Left ventricle myocardium inferior (tissue), 1 donor: ENCODE measurements at places on chromosomes 13 and 19.

- H3K36me3 ChIP-seq: no peaks in the 10 kb centered on the region
- no peaks in the 10 kb centered on the region for H3K27me3 ChIP-seq
- H3K4me3 ChIP-seq: no peak overlapping the region
- H3K27ac ChIP-seq: peak overlapping the region; percentile 82
- DNase-seq: no peak
Observed at GRCh38 chr13:48662226-48662625, 8.5 kb downstream of the CYSLTR2 start.

- H3K27me3 ChIP-seq: no peaks in the 10 kb centered on the region
- H3K27ac ChIP-seq: no peak overlapping the region
- H3K36me3 ChIP-seq: no peaks in the 10 kb centered on the region
- no peak overlapping the region for H3K4me3 ChIP-seq
- DNase-seq: no peak
Observed at GRCh38 chr13:90448466-90449037, 898.9 kb upstream of the MIR17HG start.

DNA sequence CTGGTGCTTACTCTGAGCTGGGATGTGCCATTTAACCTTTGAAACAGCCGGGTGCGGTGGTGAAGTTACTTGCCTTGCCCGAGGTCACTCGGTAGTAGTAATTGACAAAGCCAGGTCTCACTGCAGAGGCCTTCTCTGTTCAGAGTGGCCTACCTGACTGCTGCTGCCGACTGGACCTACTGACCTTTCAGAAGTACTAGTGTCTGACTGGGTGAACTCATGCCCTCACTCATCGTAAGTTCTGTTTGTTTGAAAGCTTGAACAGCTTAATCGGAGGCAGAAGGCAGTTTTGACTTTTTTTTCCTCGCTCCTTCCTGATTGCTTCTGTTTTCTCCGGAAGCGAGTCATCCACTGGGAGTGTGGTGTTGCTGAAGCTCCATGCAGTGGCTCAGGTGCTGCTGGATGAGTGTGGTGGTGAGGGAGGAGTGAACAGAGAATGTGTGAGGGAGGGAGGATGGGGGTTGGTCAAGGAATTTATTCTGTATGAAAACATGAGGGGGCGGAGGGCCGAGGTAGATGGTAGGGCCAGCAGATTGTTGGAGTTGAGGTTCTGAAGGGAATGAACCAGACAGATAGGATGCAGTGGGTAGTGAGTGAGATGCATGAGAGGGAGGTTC, 2.7 kb downstream of the SPINT2 start:
- no peak for DNase-seq
- H3K27me3 ChIP-seq: peaks cover 11% of the 10 kb centered on the region
- no peak overlapping the region for H3K4me3 ChIP-seq
- H3K36me3 ChIP-seq: no peaks in the 10 kb centered on the region
- H3K27ac ChIP-seq: no peak overlapping the region

GRCh38 chr13:32446773-32447465, 19.0 kb upstream of the N4BP2L1 start:
- no peak for DNase-seq
- peaks cover 15% of the 10 kb centered on the region for H3K4me1 ChIP-seq
- no peak overlapping the region for H3K4me3 ChIP-seq
- H3K27ac ChIP-seq: no peak overlapping the region

GRCh38 chr13:107865318-107865575, 350.1 kb downstream of the LIG4 start:
- H3K4me1 ChIP-seq: peaks cover 26% of the 10 kb centered on the region
- no peak overlapping the region for H3K27ac ChIP-seq
- no peak for DNase-seq
